Cardiac septum (tissue), 1 donor: ENCODE measurements at places on chromosomes 1 and 21. TPM values are rescaled to one million over a fixed set of nuclear protein-coding genes. Genes with fewer than 3 reads are reported as not detected.

DNA sequence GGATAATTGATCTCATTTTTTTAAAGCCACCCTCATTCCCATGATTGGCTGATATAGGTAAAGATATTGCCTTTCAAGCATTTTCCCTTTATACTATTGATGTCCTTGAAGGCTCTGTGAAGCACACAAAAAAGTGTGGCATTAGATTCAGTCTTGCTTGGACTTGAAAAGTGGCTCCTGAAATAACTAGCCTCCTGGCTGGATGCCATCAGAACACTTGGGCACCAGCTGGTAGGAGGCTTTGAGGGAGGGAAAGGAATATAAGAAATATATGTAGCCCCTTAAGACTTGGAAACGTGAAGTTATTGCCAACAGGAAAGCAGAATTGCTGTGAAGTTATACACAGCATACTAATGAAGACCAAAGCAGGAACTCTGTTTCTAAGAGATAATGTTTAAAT lies 14.1 kb downstream of the MTR start:
- no peak for DNase-seq

- DNase-seq: no peak
Measured at GRCh38 chr1:87898431-87898830, 569.8 kb downstream of the LMO4 start.

GRCh38 chr1:202569393-202570322 lies 140.6 kb downstream of the SYT2 start:
- no peak for DNase-seq

DNA sequence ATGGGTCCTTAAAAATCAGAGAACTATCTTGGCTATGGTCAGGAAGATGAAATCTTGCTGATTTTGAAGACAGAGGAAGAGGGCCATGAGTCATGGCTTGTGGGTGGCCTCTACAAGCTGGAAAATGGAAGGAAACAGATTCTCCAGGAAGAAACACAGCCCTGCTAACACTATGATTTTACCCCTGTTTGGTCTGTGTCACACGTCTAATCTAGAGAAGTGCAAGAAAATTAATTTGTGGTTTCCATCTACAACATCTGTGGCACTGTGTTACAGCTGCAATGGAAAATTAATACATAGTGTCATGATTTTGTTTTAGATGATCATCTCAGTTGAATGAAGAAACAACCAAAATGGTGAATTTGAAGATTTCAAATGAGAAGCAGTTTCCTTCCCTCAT lies 288.7 kb upstream of the NRIP1 start:
- no peak for DNase-seq

LGR6 gene
- 0.86 TPM for total RNA-seq
